Smooth muscle cell of the umbilical artery (primary cell): ENCODE measurements at places on chromosomes 3 and 15. TPM values are rescaled to one million over a fixed set of nuclear protein-coding genes. Genes with fewer than 3 reads are reported as not detected.

The CASR gene
- total RNA-seq: not detected in 2 replicates

The SLC28A1 gene
- not detected in 2 replicates for total RNA-seq

The DAZL gene
- not detected in 2 replicates for total RNA-seq

The GNAT1 gene
- total RNA-seq: not detected in 2 replicates

The CYP1A2 gene
- total RNA-seq: not detected in 2 replicates

The DTWD1 gene
- total RNA-seq: 34.3 and 39.8 TPM in 2 replicates

The GLT8D1 gene
- 164 and 174 TPM in 2 replicates for total RNA-seq

The CSK gene
- total RNA-seq: 23.5 and 63.5 TPM in 2 replicates

The CALML4 gene
- total RNA-seq: 0.30 and 2.1 TPM in 2 replicates

The GUCA1C gene
- not detected in 2 replicates for total RNA-seq

The DCLK3 gene
- not detected in 2 replicates for total RNA-seq

The AP3B2 gene
- total RNA-seq: 0.23 and 0.89 TPM in 2 replicates

The FANCD2OS gene
- not detected in 2 replicates for total RNA-seq

The C3orf49 gene
- not detected in 2 replicates for total RNA-seq

The MCTP2 gene
- total RNA-seq: 25.3 and 57.9 TPM in 2 replicates

The ACKR4 gene
- under 0.01 TPM in 1 of 2 replicates, not detected in the other for total RNA-seq

The SNX33 gene
- total RNA-seq: 19.6 and 22.1 TPM in 2 replicates

The ANKRD34C gene
- 0.05 TPM in 1 of 2 replicates, not detected in the other for total RNA-seq
